ENCODE measurements at places on chromosomes 2 and 18.

GRCh38 chr18:12313530-12314245, 5.6 kb downstream of the TUBB6 start:
- DNase-seq: no peak

DNA sequence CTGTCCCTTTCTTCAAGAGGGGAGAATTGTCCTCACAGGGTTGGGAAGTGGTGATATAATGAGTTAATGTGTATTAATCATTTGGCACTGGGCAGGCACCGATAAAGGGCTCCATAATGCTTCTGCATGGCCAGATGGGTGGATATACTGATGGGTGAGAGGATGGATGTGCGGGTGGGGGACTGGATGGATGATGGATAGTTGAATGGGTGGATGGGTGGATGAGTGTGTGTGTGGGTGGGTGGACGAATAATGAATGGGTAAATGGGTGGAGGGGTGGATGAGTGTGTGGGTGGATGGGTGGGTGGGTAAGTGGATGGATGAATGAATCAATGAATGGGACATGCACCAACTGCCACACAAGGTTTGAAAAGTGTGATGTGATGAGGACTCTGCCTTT, 127.2 kb downstream of the ACKR3 start:
- no peak for DNase-seq

DNA sequence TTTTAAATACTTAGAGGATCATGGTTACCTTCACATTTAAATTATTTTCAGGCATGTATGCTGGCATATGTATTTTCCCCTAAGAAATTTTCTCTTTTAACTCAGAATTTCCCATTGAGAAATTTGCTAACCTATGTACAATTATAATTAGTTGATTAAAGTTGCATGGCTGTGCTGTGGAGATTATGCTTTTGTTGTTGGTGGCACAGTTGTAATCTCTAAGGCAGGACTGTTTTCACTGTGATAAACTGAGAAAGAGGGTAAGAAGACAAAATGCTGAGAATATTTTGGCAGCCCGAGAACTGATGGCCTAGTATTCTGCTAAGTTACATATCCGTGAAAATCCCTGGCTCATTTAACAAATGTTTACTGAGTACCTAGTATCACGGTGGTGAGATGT, 1.4 kb downstream of the VRK2 start:
- DNase-seq: no peak

DNA sequence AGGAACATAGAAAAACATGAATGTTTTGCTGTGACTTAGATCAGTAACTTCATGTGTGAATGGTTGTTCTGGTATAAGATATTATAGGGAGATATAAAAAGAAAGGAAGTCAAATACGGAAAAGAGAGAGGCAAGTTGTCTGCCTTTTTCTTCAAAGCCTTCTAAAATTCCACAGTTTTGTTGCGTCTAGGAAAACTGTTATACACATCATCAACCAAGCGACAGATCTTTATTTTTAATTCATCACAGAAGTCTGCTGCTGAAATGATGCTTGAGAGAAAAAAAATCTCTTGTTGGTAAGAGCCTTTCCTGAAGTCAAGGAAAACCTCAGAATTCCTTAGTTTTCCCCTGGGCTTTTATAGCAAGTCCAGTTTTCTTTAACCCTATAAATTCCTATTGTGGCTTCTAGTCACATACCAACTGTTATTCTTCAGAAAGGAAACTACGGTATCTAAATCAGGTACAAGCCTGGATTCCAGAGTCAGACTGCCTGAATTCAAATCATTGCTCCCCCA, 36.3 kb upstream of the TANC1 start:
- no peak for DNase-seq

DNA sequence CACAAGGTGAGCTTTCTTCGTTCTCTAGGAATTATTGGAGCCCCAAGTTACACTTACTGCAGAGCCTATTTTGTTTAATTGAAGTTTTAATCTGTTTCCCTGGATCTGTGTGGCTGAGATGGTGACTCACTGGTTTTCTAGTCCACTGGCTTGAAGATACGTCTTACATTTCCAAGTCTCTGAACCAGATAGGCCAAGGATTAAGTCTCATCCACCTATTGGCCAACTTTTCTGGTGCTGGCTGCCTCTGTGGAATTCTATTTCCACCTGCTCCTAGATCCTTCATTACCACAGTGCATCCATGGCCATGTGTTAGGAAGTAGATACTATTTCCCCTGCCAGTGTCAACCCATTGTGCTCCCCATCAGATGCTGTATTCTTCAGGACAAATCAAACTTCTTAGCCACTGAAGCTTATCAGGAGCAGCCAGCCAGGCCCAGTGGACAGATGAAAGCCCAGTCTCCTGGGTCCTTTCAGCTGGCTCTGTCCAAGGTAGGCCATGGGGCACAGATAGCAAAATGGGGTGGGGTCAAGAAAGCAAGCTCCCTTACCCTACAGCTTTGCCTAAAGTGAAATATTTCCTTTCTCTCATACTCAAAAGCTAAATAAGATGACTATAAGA, 198.8 kb upstream of the TCF4 start:
- DNase-seq: no peak

Measured in activated T-helper 1 cell treated with anti-CD3 and anti-CD28 coated beads, Interleukin-2, amount 50 U/mL, for 16 hours (primary cell).